ENCODE measurements at places on chromosomes 2 and 18.

DNA sequence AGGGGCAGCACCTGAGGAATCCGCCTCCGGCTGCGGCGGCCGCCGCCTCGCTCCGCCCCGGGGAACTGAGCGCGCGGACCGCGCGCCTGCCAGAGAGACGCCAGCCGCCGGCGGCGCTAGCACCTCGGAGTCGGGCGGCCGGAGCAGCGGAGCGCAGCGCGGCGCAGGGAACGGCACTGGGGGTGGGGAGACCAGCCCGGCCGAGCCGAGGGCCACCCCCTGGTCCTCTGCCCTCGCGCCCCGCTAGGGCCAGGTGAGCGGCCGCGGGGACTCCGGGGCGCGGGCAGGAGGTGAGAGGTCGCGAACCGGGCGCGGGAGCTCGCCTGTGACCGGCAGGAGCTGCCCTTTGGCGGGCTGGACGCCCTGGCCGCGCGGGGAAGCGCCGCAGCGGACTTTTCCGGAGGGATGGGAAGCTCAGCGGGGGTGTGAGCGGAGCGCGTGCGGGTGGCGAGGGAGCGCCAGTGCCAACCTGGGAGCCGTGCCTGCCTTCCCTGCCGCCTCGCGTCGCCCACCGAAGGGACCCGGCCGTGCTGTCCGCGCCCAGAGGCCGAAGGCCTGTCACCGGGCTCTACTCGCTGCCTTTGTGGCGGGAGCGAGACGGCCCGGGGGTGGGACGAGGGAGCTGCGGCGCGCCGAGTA is at the start of gene GREB1L:
TSS of gene GREB1L (plus strand) at position 92 of the 639 bp plus-strand sequence. CDS start 141,287 bp downstream, outside the sequence.
- no peak for DNase-seq

DNA sequence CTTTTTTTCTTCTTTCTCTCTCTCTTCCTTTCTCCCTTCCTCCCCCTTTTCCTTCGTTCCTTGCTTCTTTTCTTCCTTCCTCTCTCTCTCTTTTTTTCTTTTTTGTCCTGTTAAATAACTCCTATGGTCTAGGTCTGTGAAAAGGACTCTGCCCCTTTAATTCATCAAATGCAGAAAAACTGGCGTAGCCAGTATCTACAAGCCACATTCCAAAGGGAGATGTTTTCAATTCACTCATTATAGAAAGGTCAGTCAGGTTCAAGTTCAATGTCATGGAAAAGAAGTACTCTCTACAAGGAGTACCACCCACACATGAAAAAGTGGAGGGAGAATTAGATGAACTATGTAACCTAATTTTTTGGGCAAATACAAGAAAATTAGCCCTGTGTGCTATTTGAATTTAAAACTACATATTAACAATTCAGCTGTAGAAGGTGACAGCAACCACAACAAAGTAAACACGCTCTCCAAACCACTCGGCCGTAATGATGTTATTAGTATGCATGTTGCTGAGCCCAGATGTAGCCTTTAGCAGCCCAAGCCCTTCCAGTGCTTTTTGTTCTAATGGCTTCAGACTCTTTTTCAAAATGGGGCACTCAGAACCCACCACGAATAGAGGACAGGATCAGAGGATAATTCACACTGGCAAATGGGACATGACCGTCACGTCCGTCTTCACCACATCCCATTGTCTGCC is 735.4 kb upstream of the FANCL start:
- no peak for DNase-seq

DNA sequence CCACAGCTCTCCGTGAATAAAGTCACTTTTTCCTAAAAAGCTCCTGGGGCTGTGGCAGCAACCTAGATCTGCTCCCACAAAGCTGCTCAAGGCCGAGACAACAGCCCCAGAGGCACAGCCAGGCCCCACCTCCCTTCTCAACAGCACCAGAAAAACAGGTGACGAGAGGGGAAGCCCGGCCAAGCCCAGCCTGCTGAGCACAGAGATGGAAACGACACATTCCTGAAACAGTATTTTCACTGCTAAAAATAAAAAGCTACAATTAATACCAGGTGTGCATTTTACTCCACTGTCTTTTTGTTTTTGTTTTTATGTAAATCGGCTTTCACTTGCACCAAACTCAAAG is 199.3 kb downstream of the HDAC4 start:
- DNase-seq: no peak

- DNase-seq: peak; percentile 60
Observed at GRCh38 chr2:26970244-26970927, at the start of gene MAPRE3. Gene MAPRE3 (plus strand): TSS chr2:26970637. CDS start chr2:27022219, 51,582 bp downstream.

DNA sequence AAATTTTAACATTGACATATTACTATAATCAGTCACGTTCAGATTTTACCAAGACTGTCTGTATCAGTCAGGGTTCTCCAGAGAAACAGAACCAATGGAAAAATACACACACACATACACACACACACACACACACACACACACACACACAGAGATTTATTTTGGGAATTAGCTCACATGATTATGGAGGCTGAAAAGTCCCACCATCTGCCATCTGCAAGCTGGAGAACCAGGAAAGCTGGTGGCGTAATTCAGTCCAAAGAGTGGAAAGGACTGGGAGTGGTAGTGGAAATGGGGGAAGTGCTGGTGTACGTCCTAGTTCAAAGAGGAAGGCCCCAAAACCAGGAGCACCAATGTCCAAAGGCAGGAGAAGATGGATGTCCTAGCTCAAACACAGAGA is 166.4 kb downstream of the AKAIN1 start:
- DNase-seq: no peak

- no peak for DNase-seq
Observed at GRCh38 chr2:106956879-106957278, 70.9 kb upstream of the ST6GAL2 start.

- no peak for DNase-seq
Observed at GRCh38 chr2:59939236-59939635, 614.2 kb downstream of the BCL11A start.

DNA sequence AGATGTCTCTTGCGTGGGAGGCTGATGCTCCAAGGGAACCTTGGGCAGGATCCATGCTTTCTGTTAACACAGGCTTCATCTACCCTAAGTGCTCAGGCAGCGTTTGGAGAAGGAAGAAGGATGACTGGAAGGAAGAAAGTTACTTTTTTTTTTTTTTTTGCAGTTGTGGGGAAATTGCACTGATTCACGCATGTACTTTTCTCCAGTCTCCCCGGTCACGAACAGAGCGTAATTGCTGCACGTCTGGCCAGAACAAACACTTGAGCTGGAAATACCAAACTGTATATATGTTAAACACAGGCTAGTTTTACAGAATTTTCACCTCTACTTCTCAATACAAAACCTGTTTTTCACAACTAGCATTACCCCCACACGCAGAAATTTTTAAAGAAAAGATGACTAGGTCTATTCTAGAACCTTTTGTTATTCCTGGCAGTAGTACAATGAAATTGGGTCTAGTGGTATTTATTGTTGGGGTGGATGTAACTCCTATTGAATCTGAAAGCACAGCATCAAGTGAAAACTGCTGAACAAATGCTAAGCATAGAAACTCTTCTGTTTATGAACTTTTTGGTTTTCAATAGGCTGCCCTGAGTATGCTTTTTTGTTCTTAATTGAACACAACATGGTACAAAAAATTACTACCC is 9.3 kb upstream of the SCYGR5 start:
- no peak for DNase-seq

DNA sequence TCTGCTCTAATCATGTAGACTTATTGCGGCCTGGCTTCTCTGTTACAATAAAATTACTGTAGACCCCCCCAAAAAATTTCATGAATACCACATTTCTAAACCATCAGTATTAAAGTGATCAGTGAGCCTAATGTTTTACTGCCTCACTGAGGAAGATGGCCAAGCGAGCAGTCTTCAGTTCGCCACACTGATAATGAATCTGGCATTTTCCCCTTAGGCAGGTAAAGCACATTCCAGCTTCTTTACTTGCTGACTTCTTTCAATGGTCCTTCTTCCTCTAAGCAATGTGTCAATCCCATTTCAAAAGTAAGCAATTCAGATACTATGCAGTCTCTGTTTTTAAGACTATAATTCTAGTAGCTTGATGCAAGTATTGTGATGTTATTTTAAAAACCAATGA is 137.6 kb downstream of the LAMA1 start:
- DNase-seq: no peak

GRCh38 chr18:45328811-45329210 is 286.5 kb upstream of the SLC14A2 start:
- no peak for DNase-seq

DNA sequence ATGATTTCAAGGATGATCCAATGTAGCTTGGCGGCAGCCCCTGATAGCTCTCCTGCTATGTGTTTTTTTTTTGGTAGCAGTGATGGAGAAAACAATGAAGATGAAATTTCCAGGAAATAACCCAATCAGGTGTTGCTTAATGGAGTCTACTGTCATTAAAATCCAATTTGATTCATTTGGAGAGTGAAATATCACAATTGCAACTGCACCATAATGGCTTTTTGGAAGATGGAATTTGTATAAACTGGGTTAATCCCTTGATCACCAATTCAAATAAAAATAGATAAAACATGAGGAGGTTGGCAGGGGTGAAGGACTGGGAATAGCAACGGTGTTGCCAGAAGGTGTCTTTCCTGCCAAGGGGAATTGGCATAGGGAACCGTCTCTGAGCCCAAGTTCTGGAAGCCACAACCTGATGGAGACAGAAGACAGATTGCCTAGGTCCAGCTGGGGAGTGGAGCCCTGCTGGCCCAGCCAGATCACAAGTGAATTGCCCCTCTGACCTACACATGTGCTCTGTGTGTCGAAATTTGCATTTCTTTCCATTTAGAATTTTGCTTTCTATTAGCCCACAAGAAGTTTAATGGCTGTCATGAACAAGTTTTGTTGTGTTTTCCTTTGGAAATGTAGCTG is 170.3 kb upstream of the SPRED2 start:
- no peak for DNase-seq

DNA sequence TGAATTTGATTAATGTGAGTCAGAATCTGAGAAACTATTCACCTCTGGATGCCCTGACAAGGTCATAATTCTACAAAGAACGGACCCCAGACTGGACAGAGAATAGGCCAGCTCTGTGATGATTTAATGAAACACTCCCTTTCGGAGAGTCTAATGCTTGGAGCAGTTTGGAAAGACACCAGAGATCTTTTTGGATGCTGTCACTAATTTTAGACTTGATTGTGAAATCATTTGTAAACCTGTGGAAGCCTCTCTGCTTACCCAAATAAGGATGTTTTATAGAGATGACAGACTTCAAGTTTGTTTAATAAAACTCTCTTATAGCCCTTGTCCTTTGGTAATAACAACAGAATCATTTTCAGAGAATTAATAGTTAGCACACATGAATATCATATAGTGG is 83.5 kb downstream of the MYL12B start:
- no peak for DNase-seq

DNA sequence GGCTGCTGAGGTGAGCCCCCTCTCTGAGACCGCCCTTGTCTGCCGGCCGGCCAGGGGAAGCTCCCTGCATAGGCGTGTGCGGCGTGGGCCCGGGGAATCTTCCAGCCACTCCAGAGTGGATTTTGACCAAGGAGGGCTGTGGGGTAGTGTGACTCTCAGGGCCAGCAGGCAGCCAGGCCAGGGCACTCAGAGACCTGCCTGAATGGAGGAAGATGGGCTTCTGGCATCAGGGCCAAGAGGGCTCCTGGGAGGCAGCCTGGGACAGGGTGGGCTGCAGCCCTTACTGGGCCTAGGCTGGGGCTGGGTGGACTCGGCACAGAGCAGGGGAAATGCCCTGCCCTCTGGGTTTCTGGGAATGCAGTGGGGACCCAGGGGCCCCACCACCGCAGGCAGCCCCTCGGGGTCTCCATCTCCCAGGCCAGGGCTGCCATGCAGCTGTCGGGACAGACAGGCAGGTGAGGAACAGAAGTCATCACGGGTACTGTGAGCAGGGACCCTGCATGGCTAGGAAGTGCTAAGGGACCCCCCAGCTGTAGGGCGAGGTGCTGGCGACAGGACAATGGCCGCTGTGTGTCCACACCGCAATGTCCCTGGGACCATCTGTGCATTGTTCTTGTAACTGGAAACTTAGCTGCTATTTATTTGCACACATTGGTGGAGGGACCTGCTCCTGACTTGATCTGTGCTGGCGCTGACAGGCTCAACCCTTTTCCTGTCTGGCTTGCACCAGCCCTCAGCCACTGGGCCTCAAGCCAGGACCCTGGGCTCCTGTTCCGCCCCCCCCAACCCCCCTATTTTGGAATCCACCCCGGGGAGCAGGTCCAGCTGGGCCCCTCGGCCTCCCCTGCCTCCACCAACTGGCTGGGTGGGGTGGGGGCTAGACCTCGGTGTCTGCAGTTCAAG is 4.1 kb downstream of the PDCD1 start:
- no peak for DNase-seq

DNA sequence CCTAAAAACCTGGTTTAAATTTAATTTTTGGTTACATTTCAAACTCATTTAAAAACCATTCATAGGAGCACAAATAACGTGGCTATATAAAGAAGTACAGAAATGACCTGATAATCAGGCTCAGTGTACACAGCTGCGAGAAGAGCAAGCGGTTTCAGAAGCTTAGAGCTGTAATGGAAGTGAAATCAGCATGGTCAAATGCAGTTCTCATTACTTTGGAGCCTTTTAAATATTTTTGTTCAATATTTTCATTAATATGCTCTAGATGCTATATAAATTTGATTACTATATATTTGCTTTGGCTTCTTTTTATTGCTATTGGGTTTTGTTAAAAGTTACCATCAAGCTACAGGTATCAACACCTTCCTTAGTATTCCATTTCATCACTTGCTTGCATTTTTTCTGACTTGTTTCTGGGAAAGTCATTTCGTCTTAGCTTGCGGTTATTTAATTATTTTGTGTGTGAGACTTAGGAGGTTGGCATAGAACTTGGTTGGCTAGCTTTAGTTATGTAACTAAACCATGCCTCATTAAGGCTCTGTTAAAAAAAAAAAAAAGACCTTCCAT is 58.7 kb downstream of the AFTPH start:
- DNase-seq: no peak

DNA sequence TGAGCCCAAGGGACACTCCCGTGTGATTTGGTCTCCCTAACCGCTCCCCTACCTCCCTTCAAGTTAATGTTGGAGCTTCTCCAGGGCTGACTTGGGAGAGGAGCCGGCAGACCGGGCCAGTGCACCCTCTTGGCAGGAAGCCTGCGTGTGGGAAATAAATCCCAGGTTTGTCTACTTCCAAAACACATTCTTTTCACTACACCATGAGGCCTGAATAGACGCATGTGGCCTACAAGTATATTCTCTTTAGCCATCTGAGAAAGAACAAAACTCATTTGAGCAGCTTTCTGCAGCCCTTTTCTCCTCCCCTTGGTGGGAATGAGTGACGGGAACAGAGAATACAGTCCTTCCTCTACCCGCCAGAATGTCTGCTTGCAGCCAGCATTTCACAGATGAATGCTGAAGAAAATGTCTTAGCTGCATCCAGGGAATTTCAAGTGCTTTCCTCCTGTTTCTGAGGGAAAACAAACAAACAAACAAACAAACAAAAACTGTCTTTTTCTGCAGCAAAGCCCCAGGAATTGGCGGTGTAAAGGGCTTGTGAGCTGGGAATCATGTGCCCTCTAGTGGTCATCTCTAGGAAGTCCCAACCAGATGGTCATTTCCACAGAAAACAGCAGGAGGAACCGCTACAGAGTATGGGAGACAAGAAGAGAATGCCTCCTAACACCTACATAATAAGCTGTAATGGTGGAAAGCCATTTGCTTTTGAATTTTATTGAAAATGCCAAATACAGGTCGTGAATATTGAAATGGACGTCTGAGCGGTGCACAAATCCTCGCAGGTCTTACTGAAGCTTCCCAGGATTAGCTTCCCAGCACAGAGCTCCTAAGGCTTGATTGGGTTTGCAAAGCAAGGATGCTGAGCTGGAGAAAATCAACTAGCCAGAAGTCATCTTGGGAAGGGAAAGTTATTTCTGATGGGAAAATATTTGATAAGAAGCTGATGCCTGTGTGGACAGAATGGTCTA is 41.2 kb upstream of the DAPL1 start:
- no peak for DNase-seq

GRCh38 chr2:99561804-99562203 is 72.0 kb upstream of the REV1 start:
- no peak for DNase-seq
